ENCODE measurements at places on chromosomes 12 and 14. TPM values are rescaled to one million over a fixed set of nuclear protein-coding genes. Genes with fewer than 3 reads are reported as not detected.

The CPM gene
- total RNA-seq: 90.2 TPM

The COCH gene
- total RNA-seq: 0.36 TPM

The PLEK2 gene
- total RNA-seq: 2.6 TPM

The SFSWAP gene
- 31.7 TPM for total RNA-seq

The POLE2 gene
- 4.7 TPM for total RNA-seq

The FAM186B gene
- 0.49 TPM for total RNA-seq

The HAL gene
- total RNA-seq: 0.12 TPM

The AKAP5 gene
- 0.36 TPM for total RNA-seq

Data from hair follicle dermal papilla cell (primary cell).